LNCaP clone FGC (cell line): ENCODE measurements at places on chromosomes 2 and 18.

- no peak for DNase-seq
Observed at GRCh38 chr2:102591491-102592045, 27.8 kb upstream of the SLC9A2 start.

- DNase-seq = peak; percentile 18
Observed at GRCh38 chr18:54995421-54996143, 36.3 kb upstream of the CCDC68 start.

DNA sequence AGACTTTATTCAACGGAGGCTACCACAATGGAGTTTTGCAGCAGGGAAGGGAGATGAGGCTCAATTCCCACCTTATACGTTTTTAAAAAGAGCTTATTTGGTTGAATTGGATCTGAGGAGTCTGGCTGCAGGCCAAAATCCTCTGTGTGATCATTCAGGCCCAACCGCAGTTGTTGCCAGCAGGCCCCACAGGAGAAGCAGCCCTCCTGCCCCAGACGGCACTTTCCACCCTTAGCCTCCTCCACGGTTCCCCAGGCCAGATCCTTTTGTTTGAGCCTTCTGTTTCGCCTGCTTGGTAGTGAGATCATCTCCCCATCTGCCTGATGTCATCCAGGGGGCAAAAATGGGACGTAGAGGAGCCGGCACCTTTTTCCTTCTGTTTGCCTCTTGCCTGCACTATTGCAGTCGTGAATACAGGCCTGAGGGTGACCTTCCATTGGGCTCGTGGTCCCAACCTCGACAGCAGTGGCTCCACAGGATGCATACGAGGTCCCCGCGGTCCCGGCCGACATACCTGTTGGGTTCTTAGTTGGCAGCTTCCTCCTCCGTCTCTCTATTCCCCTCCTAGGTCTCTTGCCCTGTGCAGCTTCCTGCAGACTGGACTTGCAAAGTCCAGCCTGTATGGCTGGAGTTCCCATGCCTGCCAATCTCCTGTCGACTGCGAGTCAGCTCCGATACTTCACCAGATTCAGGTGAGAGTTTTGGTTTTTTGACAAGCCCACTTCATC lies 9.3 kb upstream of the GPR35 start:
- DNase-seq = no peak

- DNase-seq = no peak
Observed at GRCh38 chr2:202122980-202123720, 50.1 kb downstream of the KIAA2012 start.

- DNase-seq = no peak
Observed at GRCh38 chr2:19543663-19544383, 185.4 kb upstream of the OSR1 start.

GRCh38 chr2:18078216-18078615 lies 199.7 kb downstream of the KCNS3 start:
- no peak for DNase-seq

- DNase-seq = peak; percentile 69
Observed at GRCh38 chr18:54950221-54950620, 9.0 kb downstream of the CCDC68 start.

GRCh38 chr2:7792031-7792651 lies 874.9 kb downstream of the RNF144A start:
- DNase-seq = peak; percentile 91

- no peak for DNase-seq
Observed at GRCh38 chr18:79400591-79401381, 5.1 kb downstream of the NFATC1 start.

DNA sequence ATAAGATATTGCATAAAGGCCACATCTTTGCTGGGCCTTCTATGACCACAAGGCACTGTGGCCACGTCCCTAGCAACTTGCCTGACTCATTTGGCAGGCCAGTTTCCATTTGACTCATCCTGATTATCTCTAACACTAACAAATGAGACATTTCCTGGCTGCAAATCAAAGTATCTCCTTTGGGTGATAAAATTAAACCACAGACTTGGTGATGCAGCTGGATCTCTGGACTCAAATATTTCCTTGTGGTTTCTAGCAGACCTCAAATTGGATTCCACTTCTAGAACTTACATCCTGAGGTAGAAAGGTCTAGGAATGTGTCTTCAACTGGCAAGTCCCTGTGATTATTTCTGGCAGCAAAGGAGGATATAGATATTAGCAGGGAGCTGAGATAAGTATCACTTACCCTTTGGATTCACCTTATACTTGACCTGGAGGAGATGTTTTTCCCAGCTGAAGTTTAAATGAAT lies 167.9 kb upstream of the NXPH2 start:
- DNase-seq = no peak

DNA sequence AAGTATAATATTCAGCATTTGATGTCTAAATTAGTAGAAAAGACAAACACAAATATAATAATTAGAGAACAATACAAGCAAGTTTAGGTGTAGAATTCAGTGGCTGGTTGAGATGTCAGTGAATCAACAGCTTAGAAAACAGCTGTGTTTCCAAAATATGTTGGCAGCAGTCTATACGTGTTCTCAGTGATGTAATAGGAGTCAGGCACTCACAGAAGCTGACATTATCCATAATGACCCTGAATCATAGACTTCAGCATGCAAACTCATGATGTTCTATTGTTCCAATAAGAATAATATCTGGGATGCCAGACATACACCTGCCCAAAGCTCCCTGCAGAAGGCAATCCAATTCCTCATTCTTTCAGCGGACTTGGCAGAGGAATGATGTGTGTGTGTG lies 164.7 kb downstream of the SLC8A1 start:
- no peak for DNase-seq

DNA sequence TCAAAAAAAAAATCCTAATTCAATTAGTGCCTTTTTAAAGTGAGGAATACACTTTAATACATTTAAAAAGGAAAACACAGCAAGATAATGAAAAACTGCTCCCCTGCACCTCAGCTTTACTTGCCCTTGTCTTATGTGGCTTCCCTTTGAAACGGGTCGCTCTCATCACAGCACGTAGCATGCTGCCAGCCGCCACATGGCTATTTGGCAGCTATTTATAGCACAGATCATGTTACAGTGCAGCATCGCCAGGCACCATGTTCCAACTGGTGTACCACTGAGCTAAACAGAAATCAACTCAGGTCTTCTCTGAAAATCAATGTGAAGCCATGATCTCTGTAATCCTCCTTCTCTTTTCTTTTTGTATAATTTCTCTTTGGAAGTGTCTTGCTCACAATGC lies 65.1 kb downstream of the TMEM182 start:
- no peak for DNase-seq

- no peak for DNase-seq
Observed at GRCh38 chr18:79555885-79556284, 123.7 kb upstream of the CTDP1 start.

DNA sequence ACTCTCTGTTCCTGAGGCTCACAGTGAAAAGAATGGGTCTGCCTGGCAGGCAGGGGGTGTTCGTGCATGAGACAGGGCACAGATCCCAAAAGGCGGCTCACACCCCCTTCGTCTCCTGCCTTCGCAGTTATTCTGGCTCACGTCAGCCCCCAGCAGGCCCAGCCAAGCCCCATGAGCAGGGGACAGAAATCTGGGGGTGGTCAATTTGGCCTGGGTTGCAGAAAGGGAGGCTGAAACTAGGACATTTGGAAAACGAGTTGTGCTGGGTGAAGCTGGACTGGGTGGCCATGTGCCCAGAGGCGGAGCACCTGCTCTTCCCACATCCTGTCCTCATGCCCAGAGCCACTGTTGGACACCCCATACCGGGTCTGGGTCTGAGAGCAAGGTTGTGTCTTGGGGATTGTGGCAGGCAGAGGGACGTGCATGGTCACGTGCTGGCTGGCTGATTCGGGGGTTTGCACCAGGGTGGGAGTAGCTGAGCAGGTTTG lies 99.0 kb upstream of the MCFD2 start:
- no peak for DNase-seq

- no peak for DNase-seq
Observed at GRCh38 chr2:171201271-171201670, 40.6 kb upstream of the TLK1 start.

DNA sequence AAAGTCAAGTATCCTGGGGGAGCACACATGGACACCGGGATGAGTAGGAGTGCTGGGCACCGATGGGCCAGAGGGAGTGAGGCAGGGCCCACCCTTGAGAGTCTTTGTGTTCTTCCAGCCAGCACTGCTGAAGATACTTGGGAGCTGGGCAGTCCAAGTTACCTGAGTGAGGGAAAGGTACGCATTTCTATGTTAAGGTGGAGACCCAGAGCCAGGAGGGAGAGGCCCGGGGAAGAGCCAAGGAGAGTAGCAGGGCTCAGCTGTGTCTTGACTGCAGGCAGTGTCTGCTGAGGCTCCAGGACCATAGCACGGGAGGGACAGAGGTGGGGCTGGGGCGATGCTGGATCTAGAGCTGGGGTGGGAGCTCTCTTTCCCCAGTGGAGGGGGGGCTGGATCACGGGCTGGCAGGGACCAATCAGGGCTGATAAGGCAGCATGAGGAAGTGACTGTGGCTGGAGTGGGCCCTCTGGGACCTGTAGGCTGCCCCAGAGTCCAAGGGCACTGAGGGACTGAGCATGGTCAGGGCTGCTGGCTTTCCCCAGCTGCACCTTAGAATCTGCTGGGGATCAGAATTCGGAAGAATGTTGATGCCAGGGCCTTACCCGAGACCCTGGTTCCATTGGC lies 289.2 kb downstream of the PHLPP1 start:
- no peak for DNase-seq

DNA sequence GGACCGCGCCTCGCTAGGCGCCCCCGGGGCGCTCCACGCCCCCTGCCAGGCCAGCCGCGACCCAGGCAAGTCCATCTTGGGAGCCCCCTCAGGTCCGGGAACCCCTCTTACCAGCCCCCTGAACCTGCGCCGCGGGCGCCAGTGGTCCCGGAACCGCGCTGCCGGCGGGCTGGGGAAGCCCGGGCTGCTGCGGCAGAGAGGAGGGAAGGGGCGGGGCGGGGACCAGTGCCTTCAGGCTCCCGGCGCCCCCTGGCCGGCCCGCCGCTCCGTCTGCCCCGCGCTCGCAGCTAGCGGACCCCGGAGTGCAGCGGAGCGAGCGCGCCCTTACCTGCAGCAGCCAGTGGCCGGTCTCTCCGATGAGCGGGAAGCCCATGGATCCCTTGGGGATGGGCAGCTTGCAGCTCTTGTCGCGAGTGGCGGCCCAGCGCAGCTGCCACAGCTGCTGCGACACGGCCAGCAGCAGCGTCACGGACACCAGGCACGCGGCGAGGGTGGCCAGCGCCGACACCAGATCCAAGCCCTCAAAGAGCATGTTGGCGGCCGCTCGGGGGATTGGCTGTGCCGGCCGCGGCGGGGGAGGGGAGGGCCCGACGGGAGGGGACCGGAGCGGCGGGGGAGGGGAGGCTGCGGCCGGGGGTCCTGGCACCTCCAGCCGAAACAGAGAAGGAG lies at the start of gene CYP26B1:
Gene CYP26B1 (minus strand): TSS at position 560 of the 669 bp plus-strand sequence. CDS start 28 bp downstream, at position 532.
- no peak for DNase-seq

GRCh38 chr2:9261231-9261883 lies 54.7 kb downstream of the ASAP2 start:
- DNase-seq = no peak

DNA sequence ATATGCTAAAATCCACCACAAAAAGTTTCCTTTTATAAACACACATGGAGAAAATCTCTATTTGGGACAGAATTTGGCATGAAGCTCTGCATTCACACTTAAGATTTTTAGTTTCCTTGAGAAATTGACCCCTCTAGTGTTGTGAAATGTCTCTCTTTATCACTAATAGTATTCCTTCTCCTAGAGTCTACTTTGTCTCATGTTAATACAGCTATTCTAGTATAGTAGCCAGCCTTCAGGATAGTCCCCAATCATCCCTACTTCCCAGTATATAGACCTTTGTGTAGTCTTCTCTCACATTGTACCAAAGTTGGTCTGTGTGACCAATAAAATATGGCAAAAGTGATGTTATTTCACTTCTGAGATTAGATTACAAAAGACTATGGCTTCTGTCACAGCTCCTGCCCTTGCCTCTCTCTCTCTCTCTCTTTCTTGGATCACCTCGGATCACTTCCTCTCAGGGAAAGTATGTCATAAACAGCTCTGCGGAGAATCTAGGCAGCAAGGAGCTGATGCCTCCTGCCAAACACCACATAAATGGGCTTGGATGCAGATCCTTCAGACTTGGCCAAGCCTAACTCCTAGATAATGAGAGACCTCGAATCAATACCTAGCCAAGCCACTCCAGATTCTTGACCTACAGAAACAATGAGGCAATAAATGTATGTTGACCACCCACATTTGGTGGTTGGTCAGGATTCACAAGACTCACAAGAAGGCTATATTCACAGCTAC lies 59.7 kb upstream of the NABP1 start:
- no peak for DNase-seq

GRCh38 chr2:191152482-191153240 lies 1.9 kb upstream of the STAT4 start:
- DNase-seq = no peak

DNA sequence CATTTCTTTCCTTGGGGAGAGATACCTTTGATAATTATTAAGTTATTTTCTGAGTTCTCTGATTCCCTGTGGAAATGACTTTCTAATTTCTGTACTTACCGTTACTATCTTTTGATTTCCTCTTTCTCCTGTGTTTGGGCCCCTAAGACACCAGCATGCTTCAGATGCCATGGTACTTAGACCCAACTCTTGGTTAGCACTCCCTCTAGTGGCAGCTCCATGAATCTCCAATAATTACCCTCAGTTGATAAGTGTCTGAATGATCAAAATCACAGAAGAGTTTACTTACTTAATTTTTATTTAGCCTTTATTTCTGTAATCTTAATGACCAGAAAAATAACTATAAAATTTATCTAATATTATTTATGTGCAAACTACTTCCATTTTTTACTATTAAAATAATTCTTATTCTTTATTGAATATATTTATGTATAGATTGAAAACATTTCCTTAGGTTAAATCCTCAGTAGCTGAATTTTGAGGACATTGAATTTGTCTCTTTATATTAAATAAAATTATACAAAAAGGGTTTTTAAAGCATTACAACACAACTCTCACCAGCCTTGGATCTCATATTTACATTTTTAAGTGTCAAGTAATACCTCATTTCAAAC lies 300.4 kb downstream of the KCNS3 start:
- DNase-seq = no peak

DNA sequence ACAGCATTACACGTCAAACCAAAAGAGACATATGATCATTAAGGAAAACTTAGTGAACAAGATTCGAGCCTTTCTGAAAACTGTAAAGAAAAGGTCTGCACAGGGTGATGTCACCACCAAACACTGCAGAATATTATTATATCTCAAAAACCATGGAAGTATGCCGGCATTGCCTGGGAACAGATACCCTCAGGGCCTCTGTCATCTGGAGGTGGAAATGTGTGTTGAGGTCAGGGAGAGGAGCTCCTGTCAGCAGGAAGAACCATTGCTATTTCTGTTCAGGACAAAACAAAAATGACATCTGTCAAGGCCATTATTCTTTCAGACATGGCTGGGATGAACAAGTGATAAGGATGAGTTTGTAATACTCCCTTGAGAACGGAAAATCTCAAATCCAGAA lies 365.9 kb upstream of the TRIB2 start:
- DNase-seq = no peak

DNA sequence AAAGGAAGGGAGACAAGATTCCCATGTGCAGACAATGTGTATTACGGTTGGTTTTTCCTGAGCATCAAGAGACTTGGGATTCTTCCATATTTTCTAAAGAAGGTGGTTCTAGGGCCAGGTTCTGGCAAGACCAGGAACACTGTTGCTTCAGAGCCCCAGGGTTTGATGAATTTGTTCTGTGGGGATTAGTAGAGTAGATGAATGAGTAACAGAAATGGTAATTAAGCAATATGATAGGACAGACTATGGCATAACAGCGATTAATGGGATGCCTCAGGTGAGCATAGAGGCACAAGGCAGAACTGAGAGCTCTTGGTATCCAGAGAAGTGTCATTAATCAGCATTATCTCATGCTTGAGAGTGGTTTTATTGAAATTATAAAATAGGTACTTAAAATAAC lies 82.8 kb upstream of the PNPT1 start:
- no peak for DNase-seq

GRCh38 chr2:101145406-101145805 lies 5.8 kb downstream of the TBC1D8 start:
- no peak for DNase-seq

- DNase-seq = no peak
Observed at GRCh38 chr18:25349926-25350487, 2.0 kb downstream of the ZNF521 start.
